Brain pericyte (primary cell): ENCODE measurements at places on chromosomes 2 and 18.

DNA sequence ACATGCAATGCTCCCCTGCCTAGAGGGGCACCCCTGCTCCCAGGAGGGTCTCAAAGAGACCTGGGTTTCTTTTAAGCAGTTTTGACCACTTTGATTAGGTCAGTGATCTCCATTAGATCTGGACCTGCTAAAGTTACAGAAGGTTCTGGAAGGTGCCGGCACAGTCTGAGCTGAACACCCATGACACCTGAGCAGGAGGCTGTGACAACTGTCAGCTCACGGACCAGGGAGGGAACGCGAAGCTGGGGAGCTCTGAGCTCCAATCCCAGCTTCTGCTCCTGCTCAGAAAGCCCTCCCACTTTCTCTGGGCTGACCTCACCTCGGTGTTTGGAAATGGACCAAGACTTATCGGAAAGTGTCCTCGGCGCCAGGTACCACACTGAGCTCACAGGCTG lies 113.8 kb downstream of the NFATC1 start:
- DNase-seq: no peak

- DNase-seq: no peak
These were observed 32.2 kb upstream of the TRIB2 start for GRCh38 chr2:12684471-12684936.

DNA sequence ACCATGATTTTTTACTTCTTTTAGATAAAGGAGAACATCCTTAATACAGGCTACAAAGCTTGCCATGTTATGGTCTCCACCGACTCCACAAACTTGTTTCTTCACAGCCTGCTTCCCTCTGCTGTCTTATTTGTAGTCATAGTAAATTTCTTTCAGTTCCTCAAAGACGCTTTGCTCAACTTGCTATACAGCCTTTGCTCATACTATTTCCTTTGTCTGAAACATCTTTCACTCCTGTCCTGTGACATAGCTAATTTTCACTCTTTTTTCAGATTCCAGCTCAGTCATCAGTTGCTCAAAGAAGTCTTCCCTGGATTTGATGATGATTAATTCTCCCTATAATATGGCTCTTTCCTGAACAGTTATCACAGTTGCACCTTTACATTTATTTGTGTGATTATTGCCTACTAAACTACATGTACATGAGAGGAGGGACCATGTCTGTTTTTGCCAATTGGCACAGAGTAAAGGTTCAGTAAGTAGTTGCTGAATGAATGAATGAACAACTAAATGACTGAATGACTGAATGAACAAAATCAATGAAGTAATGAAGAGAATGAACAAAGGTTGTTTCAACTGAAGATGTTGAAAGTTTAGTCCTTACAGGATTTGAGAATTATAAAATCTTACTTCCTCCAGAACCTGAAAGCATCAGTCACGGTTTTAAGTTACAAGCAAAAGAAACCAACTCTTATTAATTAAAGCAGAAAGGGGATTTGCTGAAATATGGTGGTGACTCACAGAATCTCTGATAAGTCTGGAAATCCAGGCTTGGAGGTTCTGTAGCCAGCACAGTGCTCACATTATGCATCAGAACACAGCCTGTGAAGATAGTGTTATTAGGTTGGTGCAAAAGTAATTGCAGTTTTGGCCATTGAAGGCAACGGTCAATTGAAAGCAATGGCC lies 186.4 kb upstream of the FAM98A start:
- DNase-seq: no peak

DNA sequence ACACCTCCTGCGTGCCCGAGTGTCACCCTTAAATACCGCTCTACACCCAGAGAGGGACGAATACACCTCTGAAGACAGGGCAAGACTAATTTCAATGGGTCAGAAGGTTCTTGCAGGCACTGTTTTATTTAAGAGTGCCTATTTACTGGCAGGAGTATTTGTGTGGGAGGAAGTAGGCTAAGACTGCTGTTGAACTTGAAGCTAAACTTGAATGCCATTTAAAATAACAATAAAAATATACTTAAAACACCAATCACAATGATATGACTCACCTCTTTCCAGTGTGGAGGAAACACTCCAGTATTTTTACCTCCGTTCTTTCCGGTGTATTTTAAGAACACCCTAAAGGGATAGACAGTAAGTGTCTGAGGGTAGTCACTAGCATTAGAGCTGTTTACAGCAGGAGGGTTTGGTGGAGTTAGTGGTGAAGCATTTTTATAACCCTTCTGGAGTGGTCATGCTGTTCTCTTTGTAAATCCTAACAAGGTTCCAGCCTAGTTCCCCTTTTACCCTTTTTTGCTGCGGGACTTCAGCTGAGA lies 9.6 kb upstream of the HOXD1 start:
- DNase-seq: no peak

DNA sequence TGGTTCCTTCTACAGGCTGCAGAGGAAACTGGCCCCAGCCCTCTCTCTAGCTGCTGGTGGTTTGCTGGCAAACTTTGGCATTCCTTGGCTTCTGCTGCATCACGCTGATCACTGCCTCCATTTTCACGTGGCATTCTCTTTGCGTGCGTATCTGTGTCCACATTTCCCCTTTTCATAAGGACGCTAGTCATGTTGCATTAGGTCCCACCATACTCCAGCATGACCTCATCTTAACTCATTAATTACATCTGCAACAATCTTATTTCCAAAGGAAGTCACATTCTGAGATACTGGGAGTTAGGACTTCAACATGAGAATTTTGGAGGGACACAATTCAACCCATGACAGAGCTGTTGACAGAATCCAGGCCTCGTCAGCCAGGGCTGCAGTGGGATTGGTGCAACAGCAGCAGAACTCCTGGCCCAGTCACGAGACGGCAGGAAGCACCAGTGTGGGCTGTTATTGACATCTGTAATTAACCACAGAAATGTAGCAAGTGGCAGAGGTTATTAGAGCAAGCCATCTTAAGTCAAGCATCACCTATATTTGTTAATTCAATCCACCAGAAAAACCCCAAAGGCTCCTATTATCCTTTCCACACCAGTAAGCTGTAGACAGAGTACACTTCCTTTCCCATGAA lies 132.4 kb downstream of the TMEM163 start:
- DNase-seq: no peak

GRCh38 chr2:241226723-241227572 lies 38.5 kb downstream of the ANO7 start:
- no peak for DNase-seq

GRCh38 chr18:31581498-31582197 lies 10.0 kb upstream of the TTR start:
- DNase-seq: no peak

DNA sequence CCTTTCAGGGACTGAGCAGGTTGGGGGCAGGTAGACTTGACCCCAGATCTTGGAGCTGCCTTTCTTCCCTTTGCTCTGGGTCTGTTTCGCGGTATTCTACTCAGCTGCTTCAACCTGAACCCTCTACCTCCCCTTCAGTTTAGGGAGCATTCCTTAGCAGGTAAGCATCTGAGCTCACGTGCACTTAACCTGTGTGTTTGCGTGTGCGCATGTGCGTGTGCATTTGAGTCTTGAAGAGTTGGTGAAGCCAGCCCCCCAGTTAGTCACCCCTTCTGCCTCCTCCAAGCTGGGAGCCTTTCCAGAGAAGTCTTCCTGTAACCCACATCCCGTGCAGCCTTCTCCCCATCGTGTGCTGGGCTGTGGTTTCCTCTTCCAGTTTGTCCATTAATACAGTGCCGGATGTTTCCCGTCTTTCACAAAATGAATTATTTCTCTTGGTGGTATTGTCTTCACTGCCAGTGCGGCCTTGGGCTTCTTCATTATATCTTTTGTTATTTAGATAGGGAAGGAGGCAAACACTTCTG lies 33.2 kb downstream of the B3GNT2 start:
- DNase-seq: no peak

DNA sequence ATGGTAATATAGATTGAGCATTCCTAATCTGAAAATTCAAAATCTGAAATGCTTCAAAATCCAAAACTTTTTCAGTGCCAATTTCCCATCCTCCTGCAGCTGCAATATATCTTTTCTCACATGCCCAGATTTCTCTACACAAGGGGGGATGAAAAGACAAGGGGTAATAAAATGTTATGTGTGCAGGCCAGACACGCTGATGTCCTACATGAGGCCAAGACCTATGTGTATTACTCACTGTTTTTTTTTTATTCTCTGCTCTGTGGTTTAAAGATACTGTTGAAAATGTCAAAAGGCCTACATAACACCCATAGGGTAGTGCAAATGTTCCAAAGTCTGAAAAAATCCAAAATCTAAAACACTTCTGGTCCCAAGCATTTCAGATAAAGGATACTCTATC lies 41.2 kb upstream of the CWC22 start:
- DNase-seq: no peak

DNA sequence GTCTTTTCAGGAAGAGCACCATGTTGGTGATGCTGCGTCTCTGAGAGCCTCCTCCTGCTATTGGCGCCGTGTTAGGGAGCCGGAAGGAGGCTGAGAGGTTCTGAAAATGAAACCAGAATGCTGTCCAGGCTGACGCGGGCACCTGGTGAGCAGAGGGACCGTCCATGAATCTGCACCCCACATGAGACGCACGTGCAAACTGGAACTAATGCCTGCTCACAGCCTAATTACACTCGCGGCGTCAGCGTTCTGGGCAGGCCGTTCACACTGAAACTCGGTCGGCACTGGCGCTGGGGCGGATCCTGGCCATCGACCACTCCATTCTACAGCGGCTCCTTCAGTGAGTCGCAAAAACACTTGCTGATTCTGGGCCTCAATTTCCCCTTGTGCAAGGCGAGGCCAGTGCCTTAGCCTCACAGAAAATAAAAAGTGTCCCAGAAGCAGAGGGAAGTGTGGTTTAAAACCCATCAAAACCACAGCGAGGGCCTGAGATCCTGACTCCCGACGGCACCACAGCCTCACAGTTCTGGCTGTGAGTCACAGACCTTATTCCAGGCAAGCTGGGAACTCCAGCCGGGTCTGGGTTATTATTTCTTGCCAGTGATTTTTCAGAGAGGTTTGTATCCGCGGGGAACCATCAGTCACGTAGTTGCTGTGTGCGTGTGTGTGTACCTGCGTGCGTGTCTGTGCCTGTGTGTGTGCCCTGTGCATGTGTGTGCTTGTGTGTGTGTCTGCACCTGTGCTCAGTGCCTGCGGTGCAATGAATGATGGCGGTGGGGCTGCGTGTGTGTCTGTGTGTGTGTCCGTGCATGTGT lies 49.1 kb upstream of the CTDP1 start:
- DNase-seq: no peak

- no peak for DNase-seq
These were observed 28.7 kb upstream of the RTN4 start for GRCh38 chr2:55078956-55079355.

DNA sequence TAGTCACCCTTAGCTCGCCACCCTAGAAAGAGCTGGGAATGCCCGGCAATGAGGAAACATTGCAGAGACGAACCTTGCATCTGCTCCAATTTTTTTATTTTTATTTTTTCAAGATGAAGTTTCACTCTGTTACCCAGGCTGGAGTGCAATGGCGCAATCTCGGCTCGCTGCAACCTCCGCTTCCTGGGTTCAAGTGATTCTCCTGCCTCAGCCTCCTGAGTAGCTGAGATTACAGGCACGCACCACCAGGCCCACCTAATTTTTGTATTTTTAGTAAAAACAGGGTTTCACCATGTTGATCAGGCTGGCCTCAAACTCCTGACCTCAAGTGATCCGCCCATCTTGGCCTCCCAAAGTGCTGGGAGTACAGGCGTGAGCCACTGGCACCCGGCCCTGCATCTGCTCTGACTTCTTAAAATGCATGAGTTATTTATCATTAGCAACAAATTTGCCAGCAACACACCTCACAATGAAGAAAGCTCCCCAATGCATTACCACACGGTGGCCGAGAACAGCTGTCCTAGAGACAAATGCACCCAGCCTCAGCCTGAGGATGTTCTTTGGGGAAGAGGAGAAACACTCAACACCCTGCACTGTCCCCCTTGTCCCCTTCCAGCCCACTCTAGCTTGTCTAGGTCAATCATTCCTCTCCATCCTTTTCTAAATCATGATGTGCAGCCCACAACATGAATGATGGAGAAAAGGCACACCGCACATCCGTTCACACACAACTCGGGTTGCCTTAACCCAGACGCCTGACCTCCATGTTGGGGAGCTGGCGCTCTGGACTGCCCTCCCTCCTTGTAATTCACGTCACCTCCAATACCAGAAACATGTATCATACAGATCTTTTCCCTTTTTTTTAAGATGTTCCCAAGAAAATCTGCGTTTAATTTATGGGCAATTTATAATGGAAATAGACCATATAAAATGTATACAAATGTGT lies 46.9 kb downstream of the TTC32 start:
- no peak for DNase-seq

GRCh38 chr18:33826151-33826550 lies 248.1 kb downstream of the ASXL3 start:
- DNase-seq: no peak

DNA sequence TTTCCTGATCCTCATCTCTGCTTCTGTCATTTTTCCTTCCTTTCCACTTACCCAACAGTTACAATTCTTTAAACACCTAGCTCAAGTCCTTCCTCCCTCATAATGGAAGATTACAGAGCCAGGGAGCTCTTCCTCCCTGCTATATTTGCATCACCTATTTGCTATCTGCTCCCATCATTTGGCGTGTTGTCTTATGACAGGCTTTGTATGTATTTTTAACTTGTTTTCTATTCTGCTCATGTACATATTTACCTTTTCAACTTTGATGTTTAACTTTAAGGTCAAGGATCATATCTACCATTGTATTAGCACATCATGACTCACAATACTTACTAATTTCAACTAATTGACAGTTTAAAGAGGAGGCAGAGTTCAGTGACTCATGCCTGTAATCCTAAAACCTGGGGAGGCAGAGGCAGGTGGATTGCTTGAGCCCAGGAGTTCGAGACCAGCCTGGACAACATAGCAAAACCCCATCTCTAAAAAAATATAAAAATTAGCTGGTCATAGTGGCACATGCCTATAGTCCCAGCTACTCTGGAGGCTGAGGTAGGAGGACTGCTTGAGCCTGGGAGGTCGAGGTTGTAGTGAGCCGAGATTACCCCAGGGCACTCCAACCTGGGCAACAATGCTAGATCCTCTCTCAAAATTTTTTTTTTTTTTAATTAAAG lies 308.0 kb upstream of the STON1 start:
- DNase-seq: no peak

DNA sequence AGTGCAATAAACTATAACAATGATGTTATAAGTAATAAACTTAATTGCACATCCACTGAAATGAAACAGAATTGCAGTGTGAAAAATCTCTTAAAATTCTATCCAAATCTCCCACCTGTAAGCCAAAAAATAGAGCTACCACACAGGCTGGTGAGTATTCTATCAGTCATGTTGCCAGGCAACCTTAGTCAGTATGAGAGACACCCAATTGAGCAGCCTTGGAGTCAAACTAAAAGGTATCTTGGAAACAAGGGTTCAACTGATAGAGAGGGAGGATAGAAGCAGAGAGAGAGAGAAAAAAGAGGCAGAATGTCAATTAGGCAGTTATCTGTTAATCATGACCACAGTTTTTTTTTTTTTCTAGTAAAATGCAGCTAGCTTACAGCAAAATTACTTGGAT lies 45.8 kb downstream of the GALNT13 start:
- DNase-seq: no peak

- DNase-seq: no peak
These were observed 104.5 kb downstream of the COL6A3 start for GRCh38 chr2:237309416-237309815.

- no peak for DNase-seq
These were observed 37.1 kb downstream of the EVA1A start for GRCh38 chr2:75523313-75524275.

- no peak for DNase-seq
These were observed 67.3 kb downstream of the CCBE1 start for GRCh38 chr18:59629894-59630293.

- DNase-seq: no peak
These were observed 76.7 kb upstream of the ZNF397 start for GRCh38 chr18:35164133-35164532.
